ENCODE measurements at places on chromosomes 12 and 14.

- no peak for DNase-seq
These were observed 1077.1 kb downstream of the SLC16A7 start for GRCh38 chr12:60672949-60673348.

GRCh38 chr12:30178916-30179315, 395.2 kb upstream of the TMTC1 start:
- no peak for DNase-seq

- no peak for DNase-seq
These were observed 518.7 kb downstream of the TMEM121 start for GRCh38 chr14:106044949-106045596.

DNA sequence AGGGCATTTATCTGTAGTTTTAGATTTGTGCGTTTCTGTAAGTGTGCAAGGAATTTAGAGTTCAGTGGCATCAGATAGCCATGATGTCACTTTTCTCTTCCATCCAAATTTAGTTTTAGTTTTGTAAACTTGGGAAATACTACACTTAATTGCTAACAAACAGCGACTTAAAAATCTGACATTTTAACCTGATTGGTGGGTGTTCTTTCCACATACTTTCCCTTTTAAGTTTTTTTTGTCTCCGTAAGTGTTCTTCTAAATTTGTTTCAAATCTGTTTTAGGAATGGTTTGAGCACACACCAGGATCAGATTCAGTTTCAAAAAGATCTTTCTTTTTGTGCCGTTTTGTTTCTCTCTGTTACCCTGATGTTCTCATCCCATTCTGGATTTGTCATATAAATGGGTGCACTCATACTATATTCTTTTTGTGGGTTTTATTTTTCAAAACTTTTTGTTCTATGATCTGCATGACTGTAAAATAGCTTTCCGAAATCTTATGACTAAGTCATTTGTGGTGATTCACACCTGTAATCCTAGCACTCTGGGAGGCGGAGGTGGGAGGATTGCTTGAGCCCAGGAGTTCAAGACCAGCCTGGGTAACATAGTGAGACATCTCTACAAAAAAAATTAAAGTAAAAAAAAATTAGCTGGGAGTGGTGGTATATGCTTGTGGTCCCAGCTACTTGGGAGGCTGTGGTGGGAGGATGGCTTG, 58.9 kb downstream of the FBXO34 start:
- DNase-seq: no peak

GRCh38 chr12:74541074-74541473, 3.4 kb downstream of the ATXN7L3B start:
- no peak for DNase-seq

GRCh38 chr12:47715877-47716548, 9.3 kb downstream of the ENDOU start:
- DNase-seq: no peak

DNA sequence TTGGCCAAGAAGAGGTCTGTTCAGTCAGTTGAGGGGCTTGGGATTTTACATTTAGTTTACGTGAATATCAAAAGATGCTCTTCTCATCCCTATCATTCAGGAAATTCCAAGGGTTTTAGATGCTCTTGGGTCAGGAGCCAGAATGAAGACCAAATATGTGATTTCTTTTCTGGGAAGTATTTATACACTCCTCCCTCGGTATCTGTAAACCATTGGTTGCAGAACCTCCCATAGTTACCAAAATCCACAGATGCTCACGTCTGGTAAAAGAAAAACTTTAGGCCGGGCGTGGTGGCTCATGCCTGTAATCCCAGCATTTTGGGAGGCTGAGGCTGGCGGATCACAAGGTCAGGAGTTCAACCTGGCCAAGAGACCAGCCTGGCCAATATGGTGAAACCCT, 75.9 kb downstream of the TNFAIP2 start:
- DNase-seq: no peak

GRCh38 chr14:48714366-48714765, 871.8 kb downstream of the RPS29 start:
- no peak for DNase-seq

Data from NCI-H2029 treated with DMSO at 0.1 percent for 48 hours (cell line).